ENCODE measurements at places on chromosomes 6 and 20. TPM values are rescaled to one million over a fixed set of nuclear protein-coding genes. Genes with fewer than 3 reads are reported as not detected.
A peak's percentile ranks its signal among the peaks of the same experiment; 100 is the strongest.

- DNase-seq: no peak
These were observed 12.2 kb downstream of the BTN3A1 start for GRCh38 chr6:26414281-26414680.

GRCh38 chr6:28944412-28944865 is 20.7 kb upstream of the TRIM27 start:
- peak; percentile 69 for DNase-seq

DNA sequence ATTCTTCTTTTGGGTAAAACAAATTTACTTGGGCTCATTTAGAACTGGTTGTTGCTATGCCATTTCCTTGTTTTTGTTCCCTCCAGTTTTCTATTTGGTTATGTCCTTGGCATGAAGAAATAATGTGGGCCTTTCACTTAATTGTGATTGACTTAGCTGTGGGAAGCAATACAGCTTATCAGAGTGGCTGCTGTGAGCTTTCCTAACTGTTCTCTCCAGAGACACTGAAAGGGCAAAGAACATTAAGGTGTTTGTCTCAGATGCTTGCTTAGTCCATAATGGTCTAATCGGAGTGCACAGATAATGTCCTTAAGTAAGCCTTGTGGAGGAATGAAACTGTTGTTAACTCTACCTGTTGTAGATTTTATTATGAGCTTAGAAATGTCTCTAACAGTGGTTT is 56.6 kb downstream of the SH3BGRL2 start:
- DNase-seq: no peak

DNA sequence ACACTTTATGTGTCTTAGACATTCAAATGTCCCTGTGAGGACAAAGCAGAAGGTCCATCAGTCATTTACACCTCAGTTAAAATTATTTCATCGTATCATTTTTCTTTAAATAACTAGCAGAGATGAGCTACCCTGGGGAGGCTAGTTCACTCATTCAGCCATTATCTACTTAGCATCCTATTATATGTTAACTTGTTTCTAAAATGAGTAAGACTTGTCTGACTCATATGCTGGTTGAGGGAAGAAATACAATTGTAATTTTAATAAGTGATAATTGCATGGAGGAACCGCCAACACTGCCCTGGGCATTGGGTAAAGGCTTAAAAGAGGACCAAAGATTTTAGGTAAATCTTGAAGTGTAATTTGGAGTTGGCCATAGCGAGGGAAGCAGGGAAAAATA is 12.4 kb upstream of the PTPRK start:
- peak; percentile 43 for DNase-seq

GRCh38 chr6:10101551-10102252 is 313.2 kb downstream of the TFAP2A start:
- DNase-seq: peak; percentile 70

DNA sequence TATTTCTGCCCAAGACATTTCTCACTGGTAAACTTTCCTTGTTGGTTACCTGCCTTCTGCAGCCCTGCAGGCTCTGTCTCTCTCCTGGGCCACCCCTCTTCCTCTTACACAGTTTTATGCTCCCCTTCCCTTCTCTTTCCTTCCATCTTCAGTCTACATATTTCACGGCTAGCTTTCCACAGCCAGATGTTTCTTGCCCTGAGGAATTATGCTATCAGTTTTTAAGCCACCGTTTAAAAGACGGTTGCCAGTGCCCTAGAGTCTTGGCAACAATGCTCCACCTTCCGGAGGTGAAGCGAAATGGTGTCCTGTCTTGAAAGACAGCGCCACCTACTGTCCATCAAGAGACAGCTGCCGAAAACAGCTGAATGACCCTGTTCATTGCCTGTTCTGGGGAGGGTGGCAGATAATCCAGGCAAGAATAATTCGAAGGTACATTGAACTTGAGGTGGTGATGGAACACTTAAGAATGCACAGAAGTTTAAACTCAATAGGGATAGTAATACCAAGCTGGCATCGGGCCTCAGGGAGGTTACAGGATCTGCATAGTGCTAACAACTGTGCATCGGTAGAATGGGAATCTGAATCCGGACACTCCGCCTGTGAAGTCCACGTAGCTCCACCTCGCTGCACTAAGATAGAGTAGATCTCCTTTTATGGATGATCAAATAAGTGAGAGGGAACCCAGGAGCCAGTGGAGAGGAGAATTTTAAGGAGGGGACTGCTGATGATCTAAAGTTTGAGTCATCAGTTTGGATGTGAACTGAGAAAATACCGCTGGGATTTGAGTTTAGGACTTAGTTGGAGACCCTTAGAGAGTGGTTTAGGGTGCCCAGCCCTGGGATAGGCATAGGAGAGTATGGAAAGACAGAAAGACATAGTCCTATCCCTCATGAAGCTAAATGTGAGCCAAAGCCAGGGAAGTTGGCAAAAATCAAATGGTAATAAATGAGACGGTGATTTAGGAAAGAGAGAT is 4.8 kb upstream of the TRIM40 start:
- peak; percentile 72 for DNase-seq

DNA sequence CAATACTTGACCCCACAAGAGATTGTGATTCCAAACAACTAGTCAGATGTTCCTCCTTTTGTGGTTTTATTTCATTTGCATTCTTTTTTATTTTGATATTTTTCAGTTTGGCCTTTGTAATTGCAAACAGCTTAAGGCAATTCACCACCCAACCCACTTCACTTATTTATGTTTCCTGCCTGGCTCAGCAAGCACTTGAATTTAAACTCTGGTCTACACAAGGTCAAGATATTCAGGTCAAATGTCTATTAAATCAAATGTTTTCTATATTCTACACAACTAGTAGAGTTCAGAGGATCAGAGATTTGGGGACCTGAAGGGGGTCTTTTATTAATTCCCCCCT is 100.1 kb downstream of the SGK1 start:
- no peak for DNase-seq

GRCh38 chr20:46963758-46964617 is 69.3 kb downstream of the EYA2 start:
- DNase-seq: peak; percentile 89

DNA sequence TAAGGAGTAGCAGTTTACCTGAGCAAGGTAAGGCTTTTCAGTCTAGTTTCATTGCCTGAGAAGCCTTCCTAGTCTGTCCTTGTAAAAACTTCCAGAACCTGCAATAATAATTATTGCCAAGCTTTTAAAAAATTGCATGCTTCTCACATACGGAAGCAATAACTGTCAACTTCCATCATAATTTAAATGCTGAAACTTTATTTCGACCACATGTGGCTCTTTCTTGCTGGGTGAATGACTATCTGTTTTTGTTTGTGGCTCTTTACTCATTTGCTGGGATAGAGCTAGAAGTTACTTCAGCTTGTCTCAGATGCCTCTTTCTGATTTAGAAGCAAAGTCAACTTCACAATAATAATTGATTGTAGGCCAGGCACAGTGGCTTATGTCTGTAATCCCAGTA is 95.9 kb upstream of the COL21A1 start:
- DNase-seq: no peak

DNA sequence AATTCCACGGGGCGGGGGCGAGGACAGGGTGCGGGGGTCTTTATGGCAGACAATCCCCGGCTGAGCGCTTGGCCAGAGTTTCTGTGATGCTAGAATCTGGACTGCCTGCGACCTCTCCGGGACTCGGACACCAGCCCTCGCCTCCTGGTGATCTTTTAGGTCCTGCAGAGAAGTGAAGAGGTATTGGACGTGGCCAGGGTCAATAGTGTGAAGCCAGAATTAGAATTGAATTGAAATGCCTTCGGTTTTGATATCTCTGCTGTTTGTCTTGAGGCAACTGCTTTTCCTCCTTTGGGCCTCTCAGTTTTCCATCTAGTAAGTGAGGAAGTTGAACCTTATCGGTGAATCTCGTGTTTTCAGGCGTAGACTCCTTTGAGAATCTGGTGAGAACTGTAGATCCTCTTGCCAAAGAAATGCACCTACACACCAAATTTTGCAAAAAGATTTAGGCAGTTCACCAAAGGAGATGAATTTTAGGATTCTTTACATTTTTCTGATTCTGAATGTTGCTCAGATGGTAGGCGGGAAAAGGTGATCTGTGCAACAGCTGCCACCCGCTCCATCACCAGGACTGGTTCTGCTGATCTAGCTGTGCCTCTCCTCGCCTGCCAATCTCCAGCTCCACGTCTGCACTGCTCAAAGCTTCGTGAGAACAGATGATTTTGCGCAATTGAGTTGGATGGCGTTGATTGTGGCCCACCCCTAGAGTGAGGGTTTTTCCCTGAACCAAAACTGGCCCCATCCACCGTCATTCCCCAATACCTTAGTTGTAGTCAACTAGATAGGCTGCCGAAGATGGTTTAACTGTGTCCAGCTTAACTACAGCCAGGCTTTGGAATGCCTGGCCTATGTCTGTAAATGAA is 837 bp upstream of the OSER1 start:
- peak; percentile 43 for DNase-seq

DNA sequence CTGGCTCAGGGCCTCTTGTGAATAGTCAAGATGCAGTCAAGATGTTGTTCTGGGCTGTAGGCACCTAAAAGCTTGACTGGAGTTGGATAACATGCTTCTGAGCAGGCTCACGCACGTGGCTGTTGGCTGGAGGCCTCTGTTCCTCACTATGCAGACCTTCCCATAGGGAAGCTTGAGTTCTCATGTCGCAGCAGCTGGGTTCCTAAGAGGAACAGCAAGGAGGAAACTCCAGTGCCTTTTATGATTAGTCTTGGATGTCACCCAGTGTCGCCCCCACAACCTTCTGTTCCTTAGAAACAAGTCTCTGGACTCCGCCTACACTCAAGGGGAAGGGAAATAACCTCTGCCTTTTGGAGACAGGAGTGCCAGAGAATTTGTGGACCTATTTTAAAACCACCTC is 210.7 kb downstream of the BCAS1 start:
- DNase-seq: no peak

- no peak for DNase-seq
These were observed 47.2 kb downstream of the QKI start for GRCh38 chr6:163461696-163462095.

DNA sequence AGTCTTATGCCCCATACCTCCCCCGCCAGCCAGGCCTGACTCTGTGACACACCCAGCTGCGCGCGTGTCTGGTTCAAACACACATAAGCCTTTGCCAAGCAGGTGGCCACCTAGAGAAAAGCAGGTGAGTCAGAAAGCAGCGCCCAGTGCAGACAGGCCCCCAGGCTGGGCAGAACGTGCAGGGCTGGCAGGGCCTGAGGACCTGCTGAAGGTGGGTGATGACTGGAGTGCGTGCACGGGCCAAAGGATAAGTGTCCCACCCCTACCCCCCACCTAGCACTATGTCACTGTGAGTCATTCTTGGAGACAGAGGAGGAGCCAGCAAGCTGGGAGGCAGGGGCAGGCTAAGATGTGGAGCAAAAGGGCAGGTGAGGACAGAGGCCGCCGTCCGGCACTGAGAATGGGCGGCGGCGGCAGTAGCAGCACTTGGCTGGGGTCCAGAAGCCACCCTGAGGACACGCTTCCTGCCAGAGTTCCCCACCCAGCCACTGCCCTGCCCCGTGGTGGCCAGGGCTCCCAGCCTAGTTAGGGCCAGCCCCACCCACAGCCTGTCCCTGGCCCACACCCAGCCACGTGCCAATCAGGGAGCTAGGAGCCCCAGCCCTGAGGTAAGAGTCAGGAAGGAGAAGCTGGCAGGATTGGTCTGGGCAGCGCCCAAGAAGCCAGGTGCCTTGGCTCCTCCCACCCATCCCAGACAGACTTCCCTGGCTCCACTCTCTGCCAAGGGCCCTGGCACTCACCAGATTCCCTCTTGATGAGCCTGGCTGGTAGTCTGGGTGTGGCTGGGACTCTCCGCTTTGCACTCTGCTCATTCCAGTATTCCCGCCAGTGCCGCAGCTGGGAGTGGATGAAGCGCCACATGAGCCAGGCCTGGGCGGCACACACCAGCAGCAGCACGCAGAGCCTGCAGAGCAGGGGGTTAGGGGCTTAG is 72.7 kb downstream of the TRAM2 start:
- peak; percentile 99 for DNase-seq

DNA sequence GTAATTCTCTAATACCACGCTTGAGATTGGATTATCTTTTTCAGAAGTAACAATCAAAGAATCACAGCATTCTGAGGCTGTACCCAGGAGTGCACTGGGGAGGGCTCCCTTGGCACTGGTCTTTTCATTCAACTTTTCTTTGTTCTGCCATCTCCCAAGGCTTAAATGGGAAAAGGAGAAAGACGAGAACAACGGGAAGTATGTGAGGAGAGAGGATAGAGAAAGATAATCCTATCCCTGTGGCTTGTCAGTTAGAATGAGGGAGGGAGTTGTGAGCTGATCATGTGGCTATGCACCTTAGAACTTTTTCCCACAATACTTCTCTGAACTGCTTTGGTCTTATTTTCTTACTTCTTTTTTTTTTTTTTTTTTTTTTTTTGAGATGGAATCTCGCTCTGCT is 83.1 kb downstream of the CAP2 start:
- DNase-seq: no peak

DNA sequence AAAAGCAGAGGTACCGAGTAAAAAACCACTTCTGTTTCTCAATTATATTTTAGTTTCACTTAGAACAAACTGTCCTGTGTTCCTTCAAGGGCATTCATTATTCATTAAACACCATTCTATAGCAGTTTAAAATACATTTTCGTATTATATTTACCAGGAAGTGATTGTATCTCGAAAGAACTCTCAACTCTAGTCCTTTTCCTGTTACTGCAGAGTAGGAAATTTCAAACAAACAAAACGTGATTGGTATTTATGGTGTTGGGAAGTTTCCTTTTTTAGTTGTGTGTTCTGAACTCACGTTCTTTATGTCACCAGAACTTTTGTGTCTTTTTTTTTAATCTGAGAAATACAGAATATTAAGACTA is 139.5 kb upstream of the BTBD3 start:
- no peak for DNase-seq

DNA sequence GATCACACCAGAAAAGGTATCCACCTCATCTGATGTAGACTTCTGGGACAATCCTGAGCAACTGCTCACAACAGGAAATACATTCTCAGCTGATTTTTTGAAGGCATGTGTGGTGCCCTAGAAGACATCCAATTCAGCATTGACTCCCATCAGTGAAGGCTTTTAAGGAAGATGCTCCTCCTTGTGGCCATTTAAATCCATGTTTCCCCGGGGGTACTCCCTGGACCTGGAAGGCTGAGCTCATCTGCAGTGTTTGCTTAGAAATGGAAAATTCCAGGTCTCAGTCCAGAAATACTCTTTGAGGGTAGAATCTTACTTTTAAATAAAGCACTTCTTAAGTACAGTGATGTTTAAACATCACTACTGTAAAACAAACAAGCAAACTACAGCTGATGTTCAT is 195.5 kb upstream of the PDE10A start:
- DNase-seq: no peak

- DNase-seq: no peak
These were observed 14.6 kb downstream of the GMDS start for GRCh38 chr6:2230659-2231277.

- DNase-seq: no peak
These were observed 153.3 kb upstream of the ARG1 start for GRCh38 chr6:131419702-131420101.

- no peak for DNase-seq
These were observed 20.2 kb upstream of the REV3L start for GRCh38 chr6:111503194-111503593.

GRCh38 chr6:21665110-21665391 is 71.5 kb downstream of the SOX4 start:
- no peak for DNase-seq

EYA2 gene
- polyA plus RNA-seq: 0.03 TPM

EYS gene
- 0.14 TPM for polyA plus RNA-seq

FOXS1 gene
- polyA plus RNA-seq: not detected

TCEA2 gene
- 15.6 TPM for polyA plus RNA-seq

ADGB gene
- polyA plus RNA-seq: not detected

UNC5CL gene
- polyA plus RNA-seq: 0.19 TPM
